ENCODE measurements at places on chromosomes 7 and 10.

GRCh38 chr10:42755028-42755451 lies 27.6 kb upstream of the BMS1 start:
- no peak for DNase-seq

GRCh38 chr7:156941393-156942182 lies 7.9 kb upstream of the NOM1 start:
- no peak for DNase-seq

DNA sequence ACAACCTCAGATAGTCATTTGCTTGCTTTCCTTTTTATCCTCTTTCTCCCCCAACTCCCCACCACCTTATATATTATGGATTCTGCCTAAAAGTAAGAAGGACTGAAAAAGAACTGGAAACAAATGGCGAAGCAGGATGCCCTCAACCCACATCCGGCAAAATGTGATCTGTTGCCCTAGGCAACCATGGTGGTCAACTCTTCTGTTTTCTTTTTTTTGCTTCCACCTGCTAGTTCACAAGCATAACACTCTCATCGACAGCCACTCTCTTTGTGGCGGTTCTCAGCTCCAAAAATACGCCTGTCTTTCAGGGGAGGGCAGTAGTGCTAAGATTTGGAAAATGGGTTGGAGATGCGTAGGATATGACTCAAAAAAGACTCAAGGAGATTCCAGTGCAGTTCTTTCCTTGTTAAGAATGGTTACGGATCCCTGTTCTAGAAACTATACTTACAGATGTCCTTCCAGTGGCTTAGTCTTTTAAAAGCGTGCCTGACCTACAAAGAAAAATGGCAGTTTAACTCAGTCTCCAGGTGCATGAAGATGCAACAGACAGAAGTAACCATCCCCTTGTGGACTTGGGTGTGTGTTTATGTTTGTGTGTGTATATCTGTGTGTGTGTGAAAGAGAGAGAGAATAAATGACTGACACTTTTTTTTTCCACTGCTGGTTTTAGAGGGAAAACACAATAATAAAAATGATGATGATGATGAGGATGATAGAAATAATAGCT lies 10.7 kb downstream of the APBB1IP start:
- no peak for DNase-seq

DNA sequence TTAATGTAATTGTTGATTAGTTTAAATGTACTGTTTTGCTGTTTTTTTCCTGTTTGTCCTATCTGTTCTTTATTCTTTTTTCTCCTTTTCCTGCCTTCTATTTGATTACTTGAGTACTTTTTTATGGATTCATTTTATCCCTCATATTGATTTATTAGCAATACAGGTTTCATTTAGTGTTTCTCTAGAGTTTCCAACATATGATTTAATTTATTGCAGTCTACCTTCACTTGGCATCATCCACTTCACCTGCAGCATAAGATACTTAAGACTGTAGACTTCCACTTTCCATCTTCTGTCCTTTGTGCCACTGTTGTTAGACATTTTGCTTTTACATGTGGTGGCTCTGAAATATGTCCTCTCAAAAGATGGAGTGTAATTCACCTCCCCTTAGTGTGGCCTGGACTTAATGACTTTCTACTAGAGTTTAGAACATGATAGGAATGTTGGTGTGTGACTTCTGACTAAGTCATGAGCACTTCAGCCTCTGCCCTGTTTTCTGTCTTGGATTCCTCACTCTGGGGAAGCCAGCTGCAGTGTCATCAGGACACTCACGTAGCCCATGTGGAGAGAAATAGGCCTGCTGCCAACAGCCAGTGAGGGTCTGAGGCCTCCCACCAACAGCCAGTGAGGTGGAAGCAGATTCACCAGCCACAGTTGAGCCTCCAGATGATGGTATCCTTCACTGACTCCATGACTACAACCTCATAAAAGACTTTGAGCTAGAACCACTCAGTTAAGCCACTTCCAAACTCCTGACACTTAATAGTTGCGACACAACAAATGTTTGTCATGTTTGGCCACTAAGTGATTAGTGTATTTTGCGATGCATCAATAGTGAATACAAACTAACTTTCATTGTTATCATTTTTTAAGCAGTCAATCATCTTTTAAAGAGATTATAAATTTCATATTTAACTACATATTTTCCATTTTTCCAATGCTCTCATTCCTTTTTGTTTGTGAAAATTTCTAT lies 643.5 kb upstream of the DPP6 start:
- DNase-seq, result no peak

GRCh38 chr7:78213402-78213801 lies 414.8 kb downstream of the PHTF2 start:
- no peak for DNase-seq

DNA sequence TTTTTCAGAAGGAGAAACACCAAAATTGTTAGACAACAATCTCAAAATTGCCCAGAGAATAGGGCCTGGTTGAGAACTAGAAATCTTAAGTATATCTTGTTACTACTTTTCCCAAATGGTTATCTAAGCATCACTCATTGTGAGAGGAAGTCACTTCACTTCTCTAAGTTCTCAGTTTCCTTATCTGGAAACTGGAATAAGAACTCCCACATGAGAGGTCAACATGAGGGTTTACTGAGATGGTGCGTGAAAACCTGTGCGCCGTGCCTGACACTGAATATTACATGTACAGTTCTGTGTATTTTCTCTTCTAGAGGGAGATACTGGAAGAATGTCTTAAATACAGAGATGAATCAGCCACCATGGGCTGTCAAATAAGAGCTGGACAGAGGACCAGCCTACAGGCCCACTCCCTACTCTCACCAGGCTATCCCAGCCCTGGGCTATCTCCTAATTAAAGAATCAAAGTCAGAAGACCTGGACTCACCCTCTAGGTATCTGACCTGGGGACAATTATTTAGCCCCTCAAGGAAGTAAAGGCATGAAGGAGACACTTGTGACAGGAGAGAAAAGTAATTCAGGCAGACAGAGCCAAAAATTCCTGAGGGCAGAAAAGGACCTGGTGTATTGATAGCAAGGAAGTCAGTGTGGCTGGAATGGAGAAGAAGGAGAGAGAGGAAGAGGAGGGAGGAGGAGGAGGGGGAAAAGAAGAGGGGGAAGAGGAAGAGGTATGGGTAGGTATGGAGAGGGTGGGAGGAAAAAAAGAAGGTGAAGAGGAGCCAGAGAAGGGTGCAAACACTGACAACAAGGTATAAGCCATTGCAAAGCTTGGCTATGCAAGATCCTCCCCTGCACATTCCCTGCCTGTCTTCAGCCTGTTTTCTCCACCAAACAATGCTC lies 44.9 kb downstream of the CCDC71L start:
- no peak for DNase-seq

DNA sequence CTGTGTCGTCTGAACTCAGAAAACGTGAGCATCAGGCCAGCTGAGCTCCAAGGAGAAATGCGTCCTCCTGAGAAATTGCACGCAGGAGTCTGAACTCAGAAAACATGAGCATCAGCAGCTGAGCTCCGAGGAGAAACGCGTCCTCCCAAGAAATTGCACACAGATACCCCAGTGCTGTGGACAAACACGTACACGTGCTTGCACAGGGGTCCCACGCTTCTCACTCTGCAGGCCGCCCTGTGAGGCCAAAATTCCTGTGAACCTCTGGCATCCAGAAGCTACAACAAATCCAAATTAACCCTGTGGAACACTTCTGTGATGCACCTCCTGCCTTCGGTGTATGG lies 133.8 kb downstream of the WDR37 start:
- DNase-seq, result no peak

DNA sequence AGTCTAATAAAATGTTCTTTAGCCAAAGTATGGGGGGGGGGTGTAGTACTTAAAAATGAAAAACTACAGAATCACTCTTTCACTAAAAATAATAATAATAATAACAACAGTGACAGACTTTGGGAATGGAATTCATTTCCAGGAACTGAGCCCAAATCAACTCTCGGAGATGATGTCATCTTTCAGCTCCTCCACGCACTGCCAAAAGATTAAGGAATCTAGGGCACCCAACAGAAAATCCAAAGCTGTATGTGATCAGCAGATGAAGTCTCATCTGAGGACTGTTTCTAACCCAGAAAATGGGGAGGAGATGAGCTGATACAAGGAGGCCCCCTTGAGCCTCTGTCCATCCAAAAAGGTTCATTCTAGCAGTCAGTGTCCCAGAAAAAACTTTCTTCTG lies 54.5 kb downstream of the GRB10 start:
- no peak for DNase-seq

DNA sequence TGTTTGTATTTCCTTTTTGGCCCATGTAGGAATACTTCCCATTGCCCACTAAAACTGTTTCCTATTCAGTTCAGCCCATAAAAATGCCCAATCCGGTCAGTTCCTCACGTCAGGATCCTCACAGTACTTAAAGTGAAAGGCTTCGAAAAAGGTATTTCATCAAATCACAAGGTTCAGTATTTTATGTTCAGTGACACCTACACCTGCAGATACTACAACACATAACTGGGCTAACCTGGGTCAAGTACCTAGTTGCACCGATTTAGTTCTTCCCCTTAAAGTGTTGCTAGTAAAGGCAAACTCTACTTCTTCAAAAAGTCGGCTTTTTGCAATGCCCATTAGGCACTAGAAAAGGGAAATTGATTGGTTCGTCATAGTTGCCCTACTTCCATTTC lies 1.1 kb downstream of the SNX13 start:
- DNase-seq, result no peak

DNA sequence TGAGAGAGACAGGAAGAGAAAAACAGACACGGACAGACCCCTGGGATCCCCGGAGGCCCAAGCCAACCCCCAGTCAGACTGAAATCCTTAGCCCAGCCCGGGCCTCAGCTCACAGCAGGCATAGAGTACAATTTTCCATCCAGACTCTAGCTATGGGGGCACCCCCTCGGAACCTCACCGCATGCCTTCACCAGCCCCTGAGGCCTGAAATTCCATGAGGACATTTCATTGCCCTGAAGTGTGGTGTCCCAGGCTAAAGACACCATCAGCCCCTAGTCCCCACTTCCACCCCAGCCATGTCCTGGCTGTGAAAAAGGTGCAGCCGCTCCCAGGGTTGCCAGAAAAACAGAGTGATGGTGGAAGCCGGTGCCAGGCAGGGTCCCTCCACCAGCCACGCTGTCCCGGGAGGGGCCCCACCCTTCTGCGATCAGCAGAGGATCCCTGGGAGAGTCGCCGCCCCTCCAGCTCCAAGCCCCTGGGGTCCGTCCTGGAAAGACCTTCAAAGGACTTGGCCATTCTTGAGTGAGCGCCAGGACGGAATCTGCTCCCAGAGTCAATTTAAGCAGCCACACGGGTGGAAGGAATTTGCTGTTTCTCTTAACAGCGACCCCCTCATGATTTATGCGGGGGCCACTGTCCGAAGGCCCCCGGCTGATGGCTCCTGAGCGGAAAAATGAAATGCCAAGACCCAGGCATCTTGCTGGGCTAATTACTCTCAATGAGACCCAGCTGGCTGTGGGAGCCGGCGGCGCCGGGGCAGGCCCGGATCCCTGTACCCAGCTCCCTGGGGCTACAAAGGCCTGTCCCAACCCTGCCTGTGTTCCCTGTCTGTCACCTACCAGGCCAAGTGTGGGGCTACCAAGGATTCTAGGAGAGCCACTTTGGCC lies 23.2 kb downstream of the MYL10 start:
- no peak for DNase-seq

DNA sequence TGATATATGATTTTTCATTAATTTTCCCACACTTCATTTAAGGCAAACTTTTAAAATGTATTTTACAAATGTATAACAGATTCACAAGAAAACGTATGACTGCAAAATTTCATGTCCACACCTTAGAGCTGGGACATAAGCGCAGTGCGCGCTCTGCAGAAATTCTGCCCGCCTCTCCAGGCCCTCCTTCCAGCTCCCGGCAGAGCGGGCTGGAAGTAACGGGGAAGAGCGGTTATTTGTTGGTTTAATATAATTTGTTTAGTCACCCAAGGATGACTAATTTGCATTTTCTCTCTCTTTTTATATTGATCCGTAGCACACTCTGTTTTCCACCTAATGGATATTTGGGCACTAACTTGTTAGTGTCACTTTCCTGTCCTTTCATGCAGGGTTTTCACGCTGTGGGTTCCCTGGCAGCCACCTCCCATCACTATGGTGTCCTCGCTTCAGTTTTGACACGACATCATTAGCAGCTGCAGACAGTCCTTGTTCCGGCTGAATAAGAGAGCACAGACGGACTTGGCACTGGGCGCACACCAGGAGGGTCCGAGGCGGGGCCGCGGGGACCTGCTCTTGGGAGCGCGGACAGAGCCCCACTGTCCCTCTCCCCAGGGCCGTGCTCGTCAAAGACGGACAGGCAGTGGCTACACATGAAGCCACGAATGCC lies 129.2 kb upstream of the SEC61G start:
- DNase-seq, result no peak

- DNase-seq, result no peak
Observed at GRCh38 chr7:77351539-77352004, 64.6 kb downstream of the GSAP start.

DNA sequence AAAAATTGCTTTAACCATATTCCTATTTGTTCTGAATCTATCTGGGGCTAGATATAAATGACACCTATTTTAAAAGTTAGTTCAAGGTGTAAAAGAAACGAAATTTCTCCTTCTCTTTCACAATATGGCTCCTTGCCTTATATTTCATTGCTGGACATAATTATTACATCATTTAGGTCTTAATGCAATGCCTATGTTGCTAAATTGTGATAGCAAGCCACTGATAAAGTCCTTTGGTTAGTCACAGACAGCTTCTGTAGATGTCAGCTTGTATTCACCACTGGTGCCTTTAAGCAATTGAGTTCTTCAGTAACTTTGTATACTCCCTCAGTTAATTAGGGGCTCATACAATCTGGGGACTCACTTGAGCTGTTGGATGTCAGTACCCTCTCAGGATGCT lies 1236.6 kb downstream of the GATA3 start:
- DNase-seq, result no peak

DNA sequence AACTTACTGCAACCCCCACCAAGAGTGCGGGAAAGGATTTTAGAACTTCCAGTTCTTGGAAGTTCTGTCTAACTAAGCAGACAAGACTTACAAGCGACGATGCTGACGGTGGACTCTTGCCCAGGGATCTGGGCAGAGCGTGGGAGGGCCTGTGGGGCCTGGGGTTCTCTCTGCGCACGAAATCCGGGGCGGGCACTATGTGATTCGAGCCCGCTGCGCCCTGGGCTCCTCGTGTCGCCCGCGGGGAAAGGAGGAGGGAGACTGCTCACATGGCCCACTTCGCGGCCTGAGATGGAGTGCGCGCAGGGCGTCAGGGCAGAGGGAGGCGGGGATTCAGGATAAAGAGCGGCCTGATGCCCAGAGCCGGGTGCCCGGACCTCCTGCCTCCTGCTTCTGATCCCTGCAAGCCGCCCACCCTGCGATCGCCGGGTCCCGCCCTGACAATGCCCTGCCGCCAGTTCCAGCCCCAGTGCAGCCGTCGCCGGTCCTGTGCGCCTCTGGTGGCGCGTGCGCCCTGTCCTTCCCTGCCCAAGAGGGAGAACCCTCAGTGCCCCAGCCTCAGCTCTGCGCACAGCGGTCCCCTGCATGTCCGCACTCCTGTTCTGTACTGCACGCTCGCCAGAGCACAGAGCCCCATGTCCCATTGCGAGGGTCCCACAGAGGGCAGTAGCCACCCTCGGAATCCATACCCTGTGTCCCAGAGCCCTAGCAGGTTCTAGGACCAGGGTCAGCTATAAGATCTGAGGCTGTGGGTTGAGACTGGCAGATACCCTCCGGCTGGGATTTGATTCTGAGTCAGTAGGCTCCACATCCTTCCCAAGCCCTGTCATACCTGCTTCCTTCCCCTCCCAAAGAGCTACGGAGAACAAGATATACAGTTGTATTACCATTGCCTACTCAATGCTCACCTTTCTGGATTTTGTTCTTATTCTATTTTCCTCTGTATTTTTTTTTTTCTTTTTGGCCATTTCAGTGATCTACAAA lies 99.4 kb upstream of the TMEM106B start:
- no peak for DNase-seq

- DNase-seq, result no peak
Observed at GRCh38 chr7:1030444-1031070, 13.8 kb upstream of the GPR146 start.
